GM13977 (cell line): ENCODE measurements at places on chromosomes 11 and 22.

GRCh38 chr11:47418454-47419259 lies 7.6 kb downstream of the PSMC3 start:
- no peak for DNase-seq

GRCh38 chr11:15473954-15474837 lies 359.5 kb downstream of the INSC start:
- DNase-seq, result peak; percentile 14

DNA sequence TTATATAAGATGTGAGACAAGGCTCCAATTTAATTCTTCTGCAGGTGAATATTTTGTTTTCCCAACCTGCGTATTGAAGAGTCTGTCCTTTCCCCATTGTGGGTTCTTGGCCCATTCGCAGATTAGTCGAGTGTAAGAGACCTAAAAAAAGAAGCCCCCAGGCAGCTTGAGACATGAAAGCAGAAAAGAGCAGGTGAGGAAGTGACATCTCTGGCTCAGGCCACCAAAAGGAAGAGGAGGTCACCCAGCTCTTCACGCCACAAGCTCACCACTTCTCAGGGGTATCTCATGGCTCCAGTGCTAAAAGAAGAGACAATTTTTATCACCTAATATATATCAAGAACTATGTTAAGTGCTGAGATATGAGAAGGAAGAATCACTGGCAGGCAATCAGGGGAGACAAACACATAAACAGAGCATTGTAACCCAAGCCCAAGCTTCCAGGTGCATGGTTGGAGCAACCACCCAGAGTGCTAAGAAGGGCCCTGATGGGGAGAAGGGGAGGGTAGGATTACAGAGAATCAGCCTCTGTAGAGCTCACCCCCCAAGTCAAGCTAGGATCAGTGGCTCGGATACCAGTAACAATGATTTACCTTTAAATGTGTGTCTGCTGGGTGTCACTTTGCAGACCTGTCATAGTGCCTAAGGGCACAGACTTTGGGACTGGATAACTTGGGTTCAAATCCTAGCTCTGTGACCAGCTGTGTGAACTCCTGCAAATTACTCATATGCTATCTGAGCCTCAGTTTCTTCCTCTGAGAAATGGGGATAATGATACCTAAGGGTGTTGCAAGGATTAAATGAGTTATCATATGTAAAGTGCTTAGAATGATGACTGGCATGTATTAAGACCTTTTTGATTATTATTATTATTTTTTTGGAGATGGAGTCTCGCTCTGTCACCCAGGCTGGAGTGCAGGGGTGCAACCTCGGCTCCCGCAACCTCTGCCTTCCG lies 39.2 kb downstream of the MCHR1 start:
- DNase-seq, result no peak

DNA sequence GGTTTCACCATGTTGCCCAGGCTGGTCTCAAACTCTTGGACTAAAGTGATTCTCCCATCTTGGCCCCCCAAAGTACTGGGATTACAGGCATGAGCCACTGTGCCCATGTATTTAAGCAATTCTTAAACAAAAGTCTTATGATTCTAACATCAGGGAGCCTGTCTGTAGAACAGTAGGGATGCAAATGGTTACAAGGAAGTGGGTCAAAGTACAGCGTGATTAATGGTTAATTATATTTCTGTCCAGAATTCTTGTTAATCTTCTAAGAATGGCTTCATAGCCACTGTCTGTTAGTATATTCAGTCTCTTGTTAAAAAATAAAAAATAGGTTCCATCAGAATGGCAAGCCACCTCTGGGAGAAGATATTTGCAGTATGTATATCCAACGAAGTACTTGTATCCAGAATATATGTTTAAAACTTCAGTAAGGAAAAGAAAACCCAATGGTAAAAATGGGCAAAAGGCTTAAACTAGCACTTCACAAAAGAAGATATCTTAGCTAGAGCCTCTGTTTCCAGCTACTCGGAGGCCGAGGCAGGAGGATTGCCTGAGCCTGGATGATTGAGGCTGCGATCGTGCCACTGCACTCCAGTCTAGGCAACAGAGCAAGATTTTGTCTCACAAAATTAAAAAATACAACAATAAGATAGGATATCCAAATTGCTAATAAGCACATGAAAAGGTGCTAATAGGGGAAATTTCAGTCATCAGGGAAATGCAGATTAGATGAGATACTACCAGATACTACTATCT lies 22.9 kb downstream of the ATG13 start:
- DNase-seq, result no peak

DNA sequence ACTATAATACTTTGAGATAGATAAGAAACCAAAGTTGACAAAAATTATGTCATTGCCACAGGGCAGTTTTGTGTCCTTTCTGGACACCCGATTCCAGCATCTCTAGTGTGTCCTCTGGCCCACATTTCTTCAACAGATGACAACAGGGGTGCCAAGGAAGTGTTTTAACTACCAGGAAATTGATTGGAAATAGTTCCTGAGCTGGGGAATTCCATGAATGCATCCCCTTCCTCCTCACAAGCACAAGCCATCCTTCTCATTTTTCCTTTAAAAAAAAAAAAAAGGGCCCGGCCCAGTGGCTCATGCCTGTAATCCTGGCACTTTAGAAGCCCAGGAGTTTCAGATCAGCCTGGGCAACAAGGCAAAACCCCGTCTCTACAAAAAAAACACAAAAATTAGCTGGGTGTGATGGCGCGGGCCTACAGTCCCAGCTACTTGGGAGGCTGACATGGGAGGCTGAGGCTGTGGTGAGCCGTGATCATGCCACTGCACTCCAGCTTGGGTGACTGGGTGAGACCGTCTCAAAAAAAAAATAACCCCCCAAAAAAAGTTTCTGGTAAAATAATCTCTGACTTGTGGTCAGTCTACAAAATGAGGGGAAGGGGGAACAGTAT lies 797 bp upstream of the B3GAT3 start:
- DNase-seq, result no peak

DNA sequence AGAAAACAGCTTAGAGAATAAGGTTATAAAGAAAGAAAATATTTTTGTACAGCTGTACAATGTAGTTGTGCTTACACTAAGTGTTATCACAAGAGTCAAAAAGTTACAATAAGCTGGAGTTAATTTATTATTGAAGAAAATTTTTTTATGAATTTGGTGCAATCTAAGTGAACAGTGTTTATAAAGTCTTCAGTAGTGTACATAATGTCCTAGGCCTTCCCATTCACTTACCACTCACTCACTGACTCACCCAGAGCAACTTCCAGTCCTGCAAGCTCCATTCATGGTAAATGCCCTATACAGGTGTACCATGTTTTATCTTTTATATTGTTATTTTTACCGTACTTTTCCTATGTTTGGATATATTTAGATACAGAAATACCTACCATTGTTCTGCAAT lies 34.7 kb downstream of the GDPD4 start:
- DNase-seq, result no peak

- DNase-seq, result no peak
Measured at GRCh38 chr11:9132203-9132878, 40.9 kb upstream of the SCUBE2 start.

DNA sequence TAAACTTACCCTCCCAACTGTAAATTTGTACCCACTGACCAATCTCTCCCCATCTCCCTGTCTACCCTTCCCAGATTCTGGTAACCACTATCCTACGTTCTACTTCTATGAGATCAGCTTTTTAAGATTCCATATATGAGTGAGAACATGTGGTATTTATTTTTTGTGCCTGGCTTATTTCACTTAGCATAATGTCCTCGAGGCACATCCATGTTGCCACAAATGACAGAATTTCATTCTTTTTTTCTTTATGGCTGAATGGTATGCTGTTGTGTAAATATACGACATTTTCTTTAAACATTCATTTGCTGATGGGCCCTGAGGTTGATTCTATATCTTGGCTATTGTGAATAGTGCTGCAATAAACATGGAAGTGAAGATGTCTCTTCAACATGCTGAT lies 74.7 kb upstream of the RRM1 start:
- DNase-seq, result no peak

DNA sequence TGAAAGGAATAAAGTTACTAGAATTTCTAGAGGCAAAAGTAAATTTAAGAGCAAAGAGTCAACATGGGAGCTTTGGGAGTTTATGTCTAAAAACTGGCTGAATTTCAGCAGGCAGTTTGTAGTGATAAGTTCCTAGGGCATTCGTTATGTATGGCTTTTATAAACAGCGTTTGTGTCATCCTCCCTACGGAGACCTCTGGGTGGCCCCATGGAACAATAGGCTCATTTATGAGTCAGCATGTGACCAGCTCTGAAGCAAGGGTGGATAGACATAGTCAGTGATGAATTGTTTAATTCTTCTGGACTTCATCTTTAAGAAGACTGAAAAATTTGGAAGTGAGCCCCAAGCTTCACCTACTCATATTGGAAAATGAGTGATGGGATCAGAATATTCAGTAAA lies 37.1 kb downstream of the SVIP start:
- no peak for DNase-seq

DNA sequence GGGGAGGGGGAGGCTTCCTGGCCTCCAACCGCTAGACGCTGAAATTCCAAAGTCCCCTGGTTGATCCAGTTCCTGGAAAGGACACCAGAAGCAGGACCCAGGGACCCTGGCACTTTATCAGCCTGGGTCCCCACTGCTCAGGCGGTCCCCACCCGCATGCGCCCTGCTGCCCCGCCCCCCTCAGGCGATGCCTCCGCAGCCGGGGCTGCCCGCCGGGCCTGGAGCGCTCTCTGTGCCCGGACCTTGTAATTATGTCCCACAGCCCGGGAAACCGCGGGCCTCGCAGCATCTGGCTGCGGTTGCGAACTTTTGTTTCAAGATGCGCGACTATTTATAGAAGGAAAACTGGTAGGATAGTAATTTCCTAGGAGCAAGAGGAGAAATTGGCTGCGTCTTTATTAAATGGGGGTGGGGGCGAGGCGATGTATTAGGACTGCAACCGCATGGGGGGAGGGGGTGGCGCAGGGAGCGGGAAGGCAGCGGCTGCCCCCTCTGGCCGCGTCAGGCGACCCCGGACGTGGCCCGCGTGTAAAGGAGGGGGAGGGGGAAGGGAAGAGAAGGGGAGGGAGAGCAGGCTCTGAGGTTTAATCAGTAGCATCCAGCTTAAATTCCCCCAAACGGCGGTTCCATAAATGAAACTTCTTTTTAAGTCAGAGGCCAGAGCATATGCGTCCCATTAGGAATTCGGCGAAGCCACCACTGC lies 6.1 kb downstream of the WNT7B start:
- DNase-seq, result no peak

- DNase-seq, result no peak
Measured at GRCh38 chr22:33625959-33626358, 294.3 kb downstream of the LARGE1 start.

DNA sequence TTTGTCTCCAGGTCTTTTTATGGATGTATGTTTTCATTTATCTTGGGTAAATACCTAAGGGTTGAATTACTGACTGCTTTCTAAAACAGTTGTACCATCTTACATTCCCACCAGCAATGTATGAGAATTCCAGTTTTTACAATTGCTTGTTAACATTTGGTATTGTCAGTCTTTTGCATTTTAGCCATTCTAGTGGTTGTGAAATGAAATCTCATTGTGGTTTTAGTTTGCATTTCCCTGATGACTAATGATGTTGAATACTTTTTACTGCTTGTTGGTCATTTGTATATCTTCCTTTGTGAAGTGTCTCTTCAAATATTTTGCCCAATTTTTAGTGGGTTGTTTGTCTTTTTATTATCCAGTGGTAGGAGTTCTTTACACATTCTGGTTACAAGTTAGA lies 92.8 kb downstream of the ARFGAP2 start:
- no peak for DNase-seq

DNA sequence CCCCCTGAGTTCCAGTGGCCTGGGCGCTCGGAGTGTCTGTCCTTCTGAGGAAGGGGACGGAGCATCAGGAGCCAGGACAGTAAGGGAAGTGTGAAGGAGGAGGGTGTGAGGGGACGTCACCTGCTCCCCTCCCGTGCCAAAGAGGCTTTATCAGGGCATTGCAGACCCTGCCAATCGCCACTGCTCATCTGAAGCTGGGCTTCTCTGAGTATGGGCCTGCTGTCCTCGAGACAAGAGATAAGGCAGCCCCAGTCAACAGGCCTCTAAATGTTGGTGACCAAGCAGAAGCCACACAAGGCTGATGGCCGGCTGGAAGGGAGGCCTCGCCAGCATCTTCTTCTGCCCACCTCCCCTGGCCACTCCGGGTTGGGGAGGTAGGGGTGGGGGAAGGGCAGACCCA lies 29.8 kb downstream of the LIF start:
- no peak for DNase-seq

DNA sequence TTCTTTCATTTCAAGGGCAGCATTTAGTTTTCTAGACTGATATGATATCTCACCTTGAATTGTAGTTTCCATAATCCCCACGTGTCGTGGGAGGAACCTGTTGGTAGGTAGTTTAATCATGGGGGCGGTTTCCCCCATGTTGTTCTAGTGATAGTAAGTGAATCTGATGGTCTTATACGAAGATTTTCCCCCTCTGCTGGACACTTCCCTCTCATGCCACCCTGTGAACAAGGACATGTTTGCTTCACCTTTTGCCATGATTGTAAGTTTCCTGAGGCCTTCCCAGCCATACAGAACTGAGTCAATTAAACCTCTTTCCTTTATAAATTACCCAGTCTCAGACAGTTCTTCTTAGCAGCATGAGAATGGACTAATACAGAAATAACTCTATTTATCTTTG lies 851.1 kb upstream of the FAT3 start:
- DNase-seq, result no peak

GRCh38 chr11:2144544-2145248 lies 5.5 kb upstream of the IGF2 start:
- no peak for DNase-seq

GRCh38 chr11:35980686-35981390 lies 37.0 kb downstream of the LDLRAD3 start:
- DNase-seq, result no peak

DNA sequence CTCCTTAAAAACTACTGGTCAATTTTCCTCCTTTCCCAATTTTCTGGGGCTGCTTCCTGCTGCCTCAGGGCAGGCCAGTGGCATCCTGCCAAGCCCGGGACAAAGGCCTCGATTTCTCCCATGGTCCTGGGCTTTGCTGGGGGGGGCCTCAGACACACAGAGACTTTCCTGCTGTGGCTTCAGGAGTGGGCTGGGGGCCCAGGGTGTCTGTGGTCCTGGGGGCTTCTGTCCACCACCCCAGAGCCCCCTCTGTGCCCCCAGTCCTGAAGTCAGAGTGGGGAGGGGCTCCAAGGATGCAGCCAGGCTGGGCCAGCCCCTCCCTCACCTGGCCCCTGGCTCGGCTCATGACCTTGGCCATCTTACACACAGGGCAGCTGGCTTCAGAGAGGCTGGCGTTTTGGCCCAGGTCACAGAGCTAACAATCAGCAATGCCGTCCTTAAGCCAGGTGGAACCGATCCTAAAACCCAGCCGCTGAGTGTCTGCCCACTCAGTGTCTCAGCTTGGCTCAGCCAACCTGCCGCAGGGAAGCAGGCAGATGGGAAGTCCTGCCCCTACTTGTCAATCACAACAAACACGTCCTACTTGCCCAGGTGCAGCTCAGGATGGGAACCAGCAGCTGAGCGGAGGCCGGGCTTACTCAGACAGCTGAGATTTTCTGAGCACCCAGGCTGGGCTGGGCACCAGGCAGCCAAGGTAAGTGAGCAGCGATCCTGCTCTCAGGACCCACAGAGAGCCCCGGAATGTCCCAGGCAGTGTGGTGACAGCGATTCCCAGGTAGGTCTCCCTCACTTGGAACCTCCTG lies 34.6 kb downstream of the OSBPL5 start:
- no peak for DNase-seq

- no peak for DNase-seq
Measured at GRCh38 chr22:42719133-42719532, 1.5 kb downstream of the A4GALT start.
